ENCODE measurements at places on chromosomes 5 and 9.

GRCh38 chr9:72362118-72362531 is 2.9 kb downstream of the ZFAND5 start:
- peak overlapping the region; percentile 92 for H3K4me3 ChIP-seq
- peaks cover 29% of the 10 kb centered on the region for H3K4me1 ChIP-seq
- H3K36me3 ChIP-seq: peaks cover 53% of the 10 kb centered on the region
- no peaks in the 10 kb centered on the region for H3K27me3 ChIP-seq
- DNase-seq: no peak
- H3K27ac ChIP-seq: no peak overlapping the region

GRCh38 chr5:53399926-53400697 is 80.3 kb upstream of the FST start:
- no peaks in the 10 kb centered on the region for H3K36me3 ChIP-seq
- H3K4me1 ChIP-seq: no peaks in the 10 kb centered on the region
- H3K27ac ChIP-seq: no peak overlapping the region
- DNase-seq: no peak
- H3K4me3 ChIP-seq: no peak overlapping the region
- H3K27me3 ChIP-seq: no peaks in the 10 kb centered on the region

- no peaks in the 10 kb centered on the region for H3K36me3 ChIP-seq
- H3K27ac ChIP-seq: no peak overlapping the region
- H3K27me3 ChIP-seq: no peaks in the 10 kb centered on the region
- DNase-seq: no peak
- 0 out of 2 replicates have a peak, but pooled peaks cover 3% of the 10 kb centered on the region for H3K4me1 ChIP-seq
- H3K4me3 ChIP-seq: no peak overlapping the region
Measured at GRCh38 chr9:129550199-129550839, 70.6 kb downstream of the C9orf50 start.

DNA sequence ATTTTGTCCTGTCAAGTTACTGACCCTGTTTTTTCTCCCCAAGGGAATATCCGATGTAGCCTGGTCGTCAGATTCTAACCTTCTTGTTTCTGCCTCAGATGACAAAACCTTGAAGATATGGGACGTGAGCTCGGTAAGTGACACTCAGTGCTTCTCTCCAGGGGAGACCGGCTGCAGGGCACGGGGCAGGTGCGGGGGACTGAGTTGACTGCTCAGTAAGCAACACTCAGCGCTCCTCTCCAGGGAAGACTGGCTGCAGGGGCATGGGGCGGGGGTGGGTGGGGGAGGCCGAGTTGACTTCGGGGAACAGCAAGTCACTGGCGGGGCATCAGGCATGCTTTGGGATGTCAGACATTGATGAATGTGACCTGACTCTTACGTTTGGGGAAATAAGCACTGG is 6.0 kb downstream of the WDR5 start:
- peaks cover 16% of the 10 kb centered on the region for H3K4me1 ChIP-seq
- H3K27me3 ChIP-seq: no peaks in the 10 kb centered on the region
- peaks cover 20% of the 10 kb centered on the region for H3K36me3 ChIP-seq
- DNase-seq: no peak

DNA sequence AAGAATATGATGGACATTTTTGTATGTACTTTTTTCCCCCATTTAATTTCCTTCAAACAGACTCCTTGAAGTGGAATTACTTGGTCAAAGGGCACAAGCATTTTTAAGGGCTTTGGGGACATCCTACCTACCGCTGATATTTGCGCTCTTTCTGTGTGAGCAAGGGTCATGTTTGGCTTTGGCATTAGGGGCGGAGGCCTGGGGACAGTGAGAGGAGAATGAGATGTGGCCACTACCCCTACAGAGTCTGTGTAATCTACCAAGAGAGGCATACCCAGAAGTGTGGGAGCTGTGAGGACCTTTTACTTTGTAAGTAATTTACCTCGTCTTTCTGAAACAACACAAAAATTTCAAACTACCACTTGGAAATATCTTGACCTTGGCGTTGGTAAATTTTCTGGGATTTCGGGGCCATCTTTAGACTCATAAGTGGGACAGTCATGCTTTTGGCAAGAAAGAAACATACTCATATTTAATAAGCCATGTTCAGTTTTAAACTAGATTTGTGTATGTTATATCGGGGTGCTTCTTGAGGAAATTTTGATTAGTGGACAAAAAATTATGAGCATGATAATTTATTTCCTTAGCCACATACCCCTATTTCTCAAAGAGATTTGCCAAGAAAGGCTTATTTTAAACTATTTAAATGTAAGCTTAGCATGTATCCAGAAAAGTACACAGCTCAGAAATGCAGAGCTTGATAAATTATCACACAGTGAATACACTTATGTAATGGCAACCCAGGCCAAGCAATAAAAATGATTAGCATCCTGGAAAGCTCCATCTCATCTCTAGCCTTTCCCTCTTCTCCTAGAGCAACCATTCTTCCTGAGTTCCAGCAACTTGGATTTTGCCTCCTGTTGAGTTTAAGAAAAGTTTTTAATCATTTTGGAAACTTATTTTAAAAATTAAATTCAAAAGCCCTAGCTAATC is 63.6 kb downstream of the ARHGAP26 start:
- H3K36me3 ChIP-seq: no peaks in the 10 kb centered on the region
- no peak overlapping the region for H3K27ac ChIP-seq
- no peak overlapping the region for H3K4me3 ChIP-seq
- DNase-seq: no peak

DNA sequence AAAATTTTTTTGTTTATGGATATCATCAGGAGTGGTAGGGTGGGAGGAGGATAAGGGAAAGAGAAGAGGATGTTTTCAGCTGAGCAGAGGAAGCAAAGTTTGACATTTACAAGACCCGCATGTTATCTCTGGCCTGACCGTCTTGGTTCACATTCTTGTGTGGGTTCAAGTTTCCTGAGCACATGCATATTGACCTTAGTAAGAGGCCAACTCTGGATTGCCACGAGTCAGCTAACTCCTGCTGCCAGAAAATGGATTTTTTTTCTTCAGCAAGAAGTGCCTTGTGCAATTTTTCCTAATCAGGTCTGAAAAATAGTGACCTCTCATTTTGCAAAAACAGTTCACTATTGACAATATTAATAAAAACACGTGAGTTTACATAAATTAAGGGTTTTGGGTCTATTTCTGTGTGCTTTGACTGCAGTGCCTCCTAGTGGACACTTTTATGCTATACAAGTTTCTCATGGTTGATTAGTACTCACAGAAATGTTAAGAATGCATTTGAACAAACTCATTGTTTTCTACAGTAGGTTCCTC is 27.1 kb upstream of the BASP1 start:
- H3K4me3 ChIP-seq: no peak overlapping the region
- no peak overlapping the region for H3K27ac ChIP-seq
- DNase-seq: peak; percentile 79
- no peaks in the 10 kb centered on the region for H3K27me3 ChIP-seq
- H3K4me1 ChIP-seq: no peaks in the 10 kb centered on the region
- no peaks in the 10 kb centered on the region for H3K36me3 ChIP-seq

DNA sequence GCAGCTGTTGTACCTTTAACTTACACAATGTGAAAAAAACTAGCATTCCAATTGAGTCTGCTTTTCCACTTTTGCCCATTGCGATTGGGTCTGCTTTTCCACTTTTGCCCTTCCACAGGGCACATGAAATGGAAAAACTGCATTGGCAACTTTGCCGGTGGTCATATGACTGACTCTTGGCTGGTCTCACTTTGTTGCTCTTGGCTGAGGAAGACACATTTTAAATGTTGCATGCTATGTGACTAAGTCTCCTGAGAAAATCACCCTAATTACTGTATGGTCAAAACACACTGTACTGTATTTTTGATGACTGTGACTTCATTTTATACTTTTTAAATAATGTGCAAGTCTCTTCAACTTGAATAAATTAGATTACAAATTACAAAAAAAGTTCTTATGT is 1.6 kb upstream of the OXCT1 start:
- no peak overlapping the region for H3K27ac ChIP-seq
- H3K36me3 ChIP-seq: peaks cover 12% of the 10 kb centered on the region
- no peaks in the 10 kb centered on the region for H3K27me3 ChIP-seq
- no peak overlapping the region for H3K4me3 ChIP-seq

- no peaks in the 10 kb centered on the region for H3K36me3 ChIP-seq
- no peak for DNase-seq
- H3K4me3 ChIP-seq: no peak overlapping the region
Measured at GRCh38 chr5:159774476-159775031, 141.7 kb upstream of the ADRA1B start.

DNA sequence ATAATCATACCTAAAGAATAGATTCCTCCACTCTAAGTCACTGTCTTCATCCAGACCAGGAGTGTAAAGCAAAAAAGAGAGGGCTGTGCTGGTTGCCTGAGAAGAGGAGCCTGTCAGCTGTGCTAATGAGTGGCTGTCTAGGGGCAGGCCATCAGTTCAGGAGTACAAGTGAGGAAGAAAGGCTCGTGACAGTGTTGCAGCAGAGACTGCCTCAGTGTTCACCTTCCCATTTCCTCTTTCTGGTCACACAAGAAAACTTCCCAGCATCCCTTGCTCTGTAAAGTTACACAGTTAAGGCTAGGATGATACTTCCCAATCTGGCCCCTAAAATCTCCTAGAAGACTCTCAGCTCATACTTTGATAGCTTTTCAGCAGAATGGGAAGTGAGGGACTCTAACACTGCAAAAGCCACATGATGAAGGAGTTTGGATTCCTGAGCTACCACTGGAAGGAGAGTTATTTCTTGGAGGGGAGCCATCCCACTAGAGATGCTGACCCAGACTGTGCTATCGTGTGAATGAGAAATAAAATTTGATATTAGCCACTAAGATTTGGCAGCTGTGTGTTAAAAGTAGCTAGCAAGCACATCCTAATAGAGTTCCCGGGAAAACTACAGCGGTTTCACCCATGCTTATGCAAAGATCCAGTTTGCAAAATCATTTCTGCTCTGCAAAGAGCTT is 67.1 kb downstream of the ADAMTS12 start:
- no peak for DNase-seq
- H3K4me3 ChIP-seq: no peak overlapping the region
- H3K4me1 ChIP-seq: no peaks in the 10 kb centered on the region
- H3K27me3 ChIP-seq: no peaks in the 10 kb centered on the region

GRCh38 chr5:90037646-90038045 is 371.9 kb downstream of the CETN3 start:
- H3K36me3 ChIP-seq: no peaks in the 10 kb centered on the region
- no peak for DNase-seq
- no peaks in the 10 kb centered on the region for H3K4me1 ChIP-seq
- no peak overlapping the region for H3K27ac ChIP-seq

GRCh38 chr5:87579678-87580077 is 166.9 kb upstream of the CCNH start:
- H3K4me1 ChIP-seq: no peaks in the 10 kb centered on the region
- no peak overlapping the region for H3K4me3 ChIP-seq
- H3K27ac ChIP-seq: no peak overlapping the region
- 0 out of 2 replicates have a peak, but pooled peaks cover 3% of the 10 kb centered on the region for H3K27me3 ChIP-seq
- DNase-seq: no peak

DNA sequence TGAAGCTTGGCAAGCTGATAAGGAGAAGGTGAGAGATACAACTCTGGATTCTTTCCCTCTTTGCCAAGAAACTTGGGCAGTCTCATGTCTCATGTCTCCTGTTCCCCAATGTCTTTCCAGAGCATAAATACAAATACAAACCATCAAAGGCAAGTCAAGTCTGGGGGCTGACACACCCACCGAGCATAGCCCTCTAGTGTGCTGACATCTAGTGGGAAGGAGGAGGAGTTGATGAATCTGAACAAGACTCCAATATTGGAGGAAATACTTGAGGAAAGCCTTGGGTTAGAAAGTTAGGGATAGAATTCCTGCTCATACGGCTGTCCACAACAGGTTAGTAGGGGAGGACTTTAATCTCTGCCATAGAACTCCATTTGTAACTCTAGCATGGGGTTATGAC is 8.6 kb downstream of the MLANA start:
- DNase-seq: no peak
- H3K36me3 ChIP-seq: no peaks in the 10 kb centered on the region
- no peak overlapping the region for H3K4me3 ChIP-seq
- no peaks in the 10 kb centered on the region for H3K27me3 ChIP-seq

- no peaks in the 10 kb centered on the region for H3K27me3 ChIP-seq
- H3K27ac ChIP-seq: no peak overlapping the region
- no peak overlapping the region for H3K4me3 ChIP-seq
- no peaks in the 10 kb centered on the region for H3K4me1 ChIP-seq
Measured at GRCh38 chr9:14198841-14199455, 115.0 kb downstream of the NFIB start.

DNA sequence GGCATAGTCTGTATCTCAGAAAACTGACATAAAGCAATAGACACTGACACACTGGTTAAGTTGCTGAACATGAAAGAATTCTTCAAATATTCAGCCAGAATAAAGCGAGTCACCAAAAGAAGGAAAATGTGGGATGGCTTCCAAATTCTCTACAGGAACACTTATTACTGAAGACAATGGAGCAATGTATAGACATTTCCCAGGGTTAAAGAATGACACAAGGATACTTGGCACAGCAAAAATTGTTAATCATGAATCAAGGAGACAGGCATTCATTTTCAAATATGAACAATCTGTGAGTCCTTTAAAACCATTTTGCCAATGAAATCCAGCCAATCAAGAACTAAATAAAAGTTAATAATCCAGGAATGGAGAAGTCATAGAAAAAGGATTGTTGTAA is 92.5 kb downstream of the MTX3 start:
- no peak overlapping the region for H3K4me3 ChIP-seq
- H3K27me3 ChIP-seq: no peaks in the 10 kb centered on the region
- no peaks in the 10 kb centered on the region for H3K4me1 ChIP-seq
- no peaks in the 10 kb centered on the region for H3K36me3 ChIP-seq
- no peak for DNase-seq

- no peaks in the 10 kb centered on the region for H3K4me1 ChIP-seq
- DNase-seq: no peak
- H3K27ac ChIP-seq: no peak overlapping the region
- no peak overlapping the region for H3K4me3 ChIP-seq
Measured at GRCh38 chr9:107681988-107682387, 192.4 kb upstream of the KLF4 start.

DNA sequence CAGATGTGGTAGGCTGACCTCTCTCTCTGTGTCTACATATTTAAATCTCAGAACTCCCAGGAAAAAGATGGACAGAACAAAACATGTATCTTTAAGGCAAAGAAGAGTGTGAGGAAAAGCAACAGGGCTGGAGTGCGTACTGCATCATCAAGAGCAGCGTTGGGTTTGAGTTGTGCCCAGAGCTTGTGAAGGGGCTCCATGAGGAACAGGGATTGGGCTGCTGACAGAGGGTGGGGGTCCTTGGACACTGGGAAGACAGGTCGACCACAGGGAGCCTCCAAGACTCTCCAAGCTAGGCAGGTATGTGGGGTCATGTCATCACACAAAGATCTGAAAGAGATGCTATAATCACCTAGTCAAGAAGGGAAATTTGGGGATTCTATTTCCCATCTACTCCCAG is 309.9 kb downstream of the IRX1 start:
- H3K27ac ChIP-seq: no peak overlapping the region
- no peaks in the 10 kb centered on the region for H3K27me3 ChIP-seq
- DNase-seq: no peak
- H3K36me3 ChIP-seq: no peaks in the 10 kb centered on the region
- H3K4me3 ChIP-seq: no peak overlapping the region
- no peaks in the 10 kb centered on the region for H3K4me1 ChIP-seq

DNA sequence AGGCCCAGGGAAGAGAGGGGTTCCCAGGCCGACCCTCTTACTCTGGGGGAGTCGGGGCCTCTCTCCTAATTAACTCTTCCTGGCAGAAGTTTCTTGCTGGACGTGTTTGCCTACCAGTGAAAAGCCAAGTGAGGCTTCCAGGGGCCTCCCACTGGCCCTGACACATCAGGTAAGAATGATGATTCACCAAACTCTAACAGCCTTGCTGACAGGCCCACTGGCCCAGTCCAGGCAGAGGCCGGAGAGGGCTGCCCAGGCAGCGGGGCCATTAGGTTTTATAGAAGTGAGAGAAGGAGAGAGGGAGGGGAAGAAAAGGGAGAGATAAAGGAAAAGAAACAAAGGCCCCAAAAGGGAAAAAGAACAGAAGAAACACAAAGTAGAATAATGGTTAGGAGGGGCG is 50.8 kb upstream of the FOXE1 start:
- no peaks in the 10 kb centered on the region for H3K27me3 ChIP-seq
- DNase-seq: no peak
- peaks cover 11% of the 10 kb centered on the region for H3K4me1 ChIP-seq
- no peaks in the 10 kb centered on the region for H3K36me3 ChIP-seq
- H3K4me3 ChIP-seq: no peak overlapping the region
- no peak overlapping the region for H3K27ac ChIP-seq
